Fibroblast of lung (primary cell): ENCODE measurements at places on chromosomes 16 and 17. TPM values are rescaled to one million over a fixed set of nuclear protein-coding genes. Genes with fewer than 3 reads are reported as not detected.

The KRT24 gene
- not detected in 2 replicates for total RNA-seq

The C16orf92 gene
- not detected in 2 replicates for total RNA-seq

DNA sequence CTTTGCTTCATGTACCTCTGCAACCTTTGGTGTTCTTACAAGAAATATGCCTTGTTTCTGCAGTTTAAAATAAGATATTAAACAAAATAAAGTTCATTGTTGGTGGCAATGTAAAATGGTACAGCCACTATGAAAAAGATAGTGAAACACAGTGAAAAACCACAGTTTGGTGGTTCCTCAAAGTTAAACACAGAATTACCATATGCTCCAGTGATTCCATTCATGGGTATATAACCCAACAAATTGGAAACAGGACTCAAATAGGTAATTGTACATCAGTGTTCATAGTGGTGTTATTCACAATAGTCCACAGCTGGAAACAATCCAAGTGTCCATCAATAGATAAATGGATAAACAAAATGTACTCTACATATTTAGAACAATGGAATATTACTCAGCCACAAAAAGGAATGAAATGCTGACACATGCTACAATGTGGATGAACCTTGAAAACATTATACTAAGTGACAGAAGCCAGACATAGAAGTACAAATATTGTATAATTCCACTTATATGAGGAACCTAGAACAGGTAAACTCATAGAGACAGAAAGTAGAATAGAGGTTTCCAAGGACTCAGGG lies 49.2 kb downstream of the CUEDC1 start:
- no peak for DNase-seq

- DNase-seq = no peak
These were observed 646 bp downstream of the MYH11 start for GRCh38 chr16:15856182-15856581.

GRCh38 chr17:2178798-2179501 lies 124.0 kb downstream of the HIC1 start:
- DNase-seq = no peak
